ENCODE measurements at places on chromosomes 5 and 9.

- peak; percentile 40 for DNase-seq
Observed at GRCh38 chr9:124818431-124819281, 34.6 kb upstream of the WDR38 start.

DNA sequence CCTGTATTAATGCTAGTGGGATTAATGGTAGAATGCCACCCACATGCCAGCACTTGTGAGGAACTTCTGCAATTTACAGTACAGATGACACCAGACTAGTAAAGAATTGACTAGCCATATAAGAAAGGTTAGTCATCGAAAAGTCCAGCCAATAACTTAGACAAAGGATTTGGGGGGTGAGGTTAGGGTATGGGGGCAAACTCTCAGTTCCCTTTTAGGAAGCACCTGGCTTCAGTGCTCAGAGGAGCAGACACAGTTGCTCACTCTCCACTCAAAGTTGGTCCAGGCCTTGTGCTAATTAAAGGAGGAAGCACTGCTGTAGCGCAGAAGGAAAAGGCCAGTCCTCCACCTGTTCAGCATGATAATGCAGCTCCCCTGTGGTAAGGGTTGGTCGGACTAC is 25.2 kb downstream of the TGFBR1 start:
- DNase-seq, result no peak

- peak; percentile 32 for DNase-seq
Observed at GRCh38 chr9:92094655-92095054, 20.6 kb downstream of the SPTLC1 start.

DNA sequence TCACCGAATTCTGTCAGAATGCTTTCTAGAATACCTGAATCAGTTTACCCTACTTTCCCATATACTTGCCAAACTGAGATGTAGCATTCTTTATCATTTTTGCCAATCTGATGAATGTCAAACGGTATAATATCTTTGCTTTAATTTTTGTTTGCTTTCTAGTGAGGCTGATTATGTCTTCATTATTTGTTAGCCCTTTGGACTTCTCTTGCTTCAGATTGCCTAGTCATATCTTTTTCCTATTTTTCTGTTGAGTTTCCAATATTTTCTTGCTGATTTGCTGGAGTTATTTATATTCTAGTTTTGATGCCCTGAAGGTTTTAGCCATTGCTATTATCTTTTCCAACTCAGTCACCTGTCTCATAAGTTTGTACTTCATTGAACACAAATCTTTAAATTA is 40.3 kb upstream of the GPBP1 start:
- DNase-seq, result no peak

- DNase-seq, result no peak
Observed at GRCh38 chr9:121797081-121797480, 145.6 kb downstream of the DAB2IP start.

DNA sequence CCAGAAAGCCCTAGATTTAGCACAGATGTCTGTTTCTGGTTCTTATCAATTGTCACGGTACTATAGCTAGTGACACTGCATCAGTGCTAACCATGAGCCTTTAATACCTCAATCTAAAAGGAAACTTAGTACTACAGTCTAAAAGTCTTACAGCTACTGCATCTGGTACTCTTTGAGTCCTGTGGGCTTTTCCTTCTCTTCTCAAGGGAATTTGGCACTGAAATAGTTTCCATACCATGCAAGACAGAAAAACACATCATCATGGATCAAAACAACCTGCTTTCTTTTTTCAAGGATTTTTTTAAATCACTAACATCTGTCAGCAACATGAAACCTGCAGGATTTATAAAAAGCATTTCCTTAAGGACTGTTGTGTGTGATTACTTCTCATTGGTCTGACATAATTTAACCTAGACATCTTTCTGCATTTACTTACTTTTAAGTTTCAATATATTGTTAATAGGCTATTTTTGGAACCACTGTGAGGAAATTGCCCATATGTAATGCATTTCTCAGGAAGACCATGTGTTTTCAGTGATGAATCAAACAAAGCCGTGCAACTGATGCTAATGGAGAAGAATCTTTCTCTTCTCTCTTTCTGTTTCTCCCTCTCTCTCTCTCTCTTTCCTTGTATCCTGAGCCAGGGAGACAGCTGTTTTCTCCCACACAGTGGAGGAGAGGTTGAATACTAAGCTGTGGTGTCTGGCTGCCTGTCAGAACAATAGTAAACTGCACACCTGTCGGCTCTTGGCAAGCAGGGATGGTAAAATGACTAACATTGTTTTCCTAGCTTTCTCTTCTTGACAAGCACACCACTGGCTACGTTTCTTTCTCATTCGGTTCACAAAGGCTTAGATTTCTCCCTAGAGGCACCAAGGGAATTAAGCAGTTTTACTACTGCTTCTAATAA is 273.4 kb downstream of the CSNK1G3 start:
- peak; percentile 11 for DNase-seq

DNA sequence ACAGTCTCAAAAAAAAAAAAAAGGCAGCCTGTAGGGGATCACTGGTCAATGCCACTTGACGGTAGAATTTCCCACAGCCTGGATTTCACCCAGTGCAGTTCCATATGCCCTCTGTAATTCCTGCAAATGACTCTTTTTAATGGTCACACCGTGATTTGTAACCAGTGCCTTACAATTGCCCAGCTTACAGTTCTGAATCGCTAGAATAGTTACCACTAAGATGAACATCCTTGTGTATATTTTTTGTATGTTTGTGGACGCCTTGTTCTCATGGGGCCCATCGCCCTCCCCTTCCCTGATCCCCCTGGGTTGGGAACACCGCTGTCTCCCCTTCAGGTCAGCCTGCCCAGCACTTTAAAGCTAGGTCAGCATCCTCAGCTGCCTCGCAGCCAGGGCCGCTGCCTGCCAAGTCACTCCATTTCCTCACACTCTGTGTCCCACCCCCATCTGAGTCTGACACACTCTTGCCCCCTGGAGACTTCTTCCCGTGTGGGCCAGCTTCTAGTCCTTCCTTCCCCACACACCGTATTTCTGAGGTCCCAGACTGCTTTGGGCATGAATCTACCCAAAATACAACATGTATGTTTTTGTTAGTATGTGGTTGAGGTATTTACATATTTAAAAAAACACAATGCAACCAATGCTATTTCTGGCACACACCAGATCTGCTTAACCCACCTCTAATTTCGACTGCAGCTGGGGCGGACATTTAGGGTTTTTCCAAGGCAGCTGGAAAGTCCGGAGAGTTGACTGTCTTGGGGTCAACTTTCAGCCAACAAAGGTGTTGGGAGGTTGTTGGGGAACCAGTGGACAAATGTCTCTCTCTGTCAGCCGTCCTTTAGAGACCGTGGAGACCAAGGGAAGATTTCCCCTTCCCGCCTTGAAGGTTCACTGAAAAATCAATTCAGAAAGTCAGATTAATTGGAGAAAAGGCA is 120.5 kb upstream of the NEK6 start:
- no peak for DNase-seq

- peak; percentile 2 for DNase-seq
Observed at GRCh38 chr5:42715785-42716184, 40.8 kb upstream of the CCDC152 start.

GRCh38 chr5:122067390-122067789 is 10.7 kb downstream of the LOX start:
- DNase-seq, result no peak

DNA sequence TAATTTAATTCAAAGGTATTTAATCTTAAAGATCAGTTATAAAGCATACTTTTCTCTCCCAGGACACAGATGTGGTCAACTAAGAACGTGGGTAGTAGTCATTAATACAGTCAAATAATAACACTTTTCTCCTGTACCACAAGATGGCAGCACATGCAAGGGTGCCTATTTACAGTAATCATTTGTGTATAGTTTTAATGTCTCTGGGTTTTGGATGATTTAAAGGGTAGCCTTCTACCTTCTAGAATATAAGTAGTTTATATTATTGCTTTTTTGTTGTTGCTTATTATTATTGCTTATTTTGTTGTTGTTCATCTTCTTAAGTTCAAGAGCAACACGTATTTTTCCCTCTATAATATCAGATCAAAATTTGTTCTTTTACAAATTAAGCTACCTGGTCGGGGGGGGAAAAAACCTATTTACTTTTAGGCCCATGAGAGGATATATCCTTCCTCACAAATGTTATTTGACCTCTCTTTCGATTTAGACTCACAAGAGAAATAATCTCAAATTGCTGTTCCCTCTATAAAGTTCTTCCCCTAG is 59.6 kb upstream of the SLC27A6 start:
- peak; percentile 47 for DNase-seq

- DNase-seq, result no peak
Observed at GRCh38 chr9:76257311-76257710, 136.9 kb downstream of the RFK start.

DNA sequence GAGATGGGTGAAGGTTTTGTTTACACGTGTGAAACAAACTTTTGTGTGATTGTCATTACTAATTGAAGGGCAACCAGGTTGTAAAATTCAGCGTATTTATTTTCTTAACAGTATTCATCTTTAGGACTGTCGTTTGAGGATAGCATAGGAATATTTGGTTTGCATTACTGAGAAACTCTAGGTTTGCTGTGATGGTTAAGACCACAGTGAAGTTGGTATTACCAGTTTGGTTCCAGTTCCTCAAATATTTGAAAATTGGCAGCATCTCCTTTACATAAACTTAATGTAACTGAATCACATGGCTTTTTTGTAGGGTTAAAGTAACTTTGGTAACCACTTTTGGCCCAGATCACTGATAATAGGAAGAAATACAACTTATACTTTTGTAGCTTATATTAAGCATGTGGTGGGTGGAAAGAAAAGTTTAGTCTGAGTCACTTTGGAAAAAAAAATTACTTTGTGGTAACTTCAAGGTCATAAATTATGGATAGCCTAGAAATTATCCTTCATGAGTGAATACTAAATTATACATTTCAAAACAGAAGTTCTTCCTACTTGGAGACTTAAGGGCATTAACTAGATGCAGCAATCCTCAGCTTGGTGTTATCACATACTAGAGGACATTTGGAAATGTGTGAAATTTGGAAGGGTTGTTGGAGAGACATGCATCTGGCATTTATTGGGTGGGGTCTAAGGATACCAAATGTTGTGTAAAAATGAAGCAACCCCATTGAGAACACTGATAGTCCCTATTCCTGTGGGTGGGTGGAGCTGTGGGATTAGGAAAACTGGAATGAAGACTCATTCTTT is 33.9 kb downstream of the G3BP1 start:
- no peak for DNase-seq

GRCh38 chr9:21081999-21082398 is 4.3 kb upstream of the IFNB1 start:
- no peak for DNase-seq

GRCh38 chr9:78439190-78439865 is 142.4 kb downstream of the PSAT1 start:
- DNase-seq, result peak; percentile 87

- peak; percentile 83 for DNase-seq
Observed at GRCh38 chr5:148972974-148973374, 89.9 kb downstream of the SH3TC2 start.

- DNase-seq, result no peak
Observed at GRCh38 chr5:154385236-154385512, 60.6 kb upstream of the SAP30L start.

- DNase-seq, result no peak
Observed at GRCh38 chr9:68609901-68610415, 69.3 kb upstream of the TMEM252 start.

GRCh38 chr9:17436854-17437253 is 142.0 kb upstream of the SH3GL2 start:
- DNase-seq, result no peak
